ENCODE measurements at places on chromosomes 12 and 14.

GRCh38 chr14:64208261-64208660 lies 85.9 kb downstream of the ESR2 start:
- DNase-seq = no peak

- DNase-seq = no peak
Measured at GRCh38 chr12:76901628-76902380, 23.0 kb upstream of the CSRP2 start.

GRCh38 chr12:89376202-89376529 lies 23.9 kb upstream of the DUSP6 start:
- no peak for DNase-seq

GRCh38 chr14:77145975-77146740 lies 4.6 kb upstream of the ZDHHC22 start:
- no peak for DNase-seq

DNA sequence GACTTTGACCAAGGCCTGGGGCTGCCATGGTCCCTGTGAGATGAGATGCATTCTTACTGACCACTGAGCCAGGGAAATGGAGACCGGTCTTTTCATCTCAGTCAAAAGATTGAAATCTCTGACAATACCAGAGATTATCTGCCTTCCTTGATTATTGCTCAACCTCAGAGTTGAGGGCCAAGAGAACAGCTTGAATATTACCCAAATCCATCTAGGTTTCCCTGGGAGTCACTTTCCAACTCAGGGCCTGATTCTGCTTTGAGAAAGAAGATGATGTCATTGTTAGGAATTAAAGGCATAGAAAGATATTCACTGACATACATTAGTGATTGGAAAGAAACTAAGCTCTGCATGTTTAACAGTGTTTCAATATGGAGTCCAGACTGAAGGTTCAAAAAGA lies 515.9 kb upstream of the TBX3 start:
- DNase-seq = no peak

DNA sequence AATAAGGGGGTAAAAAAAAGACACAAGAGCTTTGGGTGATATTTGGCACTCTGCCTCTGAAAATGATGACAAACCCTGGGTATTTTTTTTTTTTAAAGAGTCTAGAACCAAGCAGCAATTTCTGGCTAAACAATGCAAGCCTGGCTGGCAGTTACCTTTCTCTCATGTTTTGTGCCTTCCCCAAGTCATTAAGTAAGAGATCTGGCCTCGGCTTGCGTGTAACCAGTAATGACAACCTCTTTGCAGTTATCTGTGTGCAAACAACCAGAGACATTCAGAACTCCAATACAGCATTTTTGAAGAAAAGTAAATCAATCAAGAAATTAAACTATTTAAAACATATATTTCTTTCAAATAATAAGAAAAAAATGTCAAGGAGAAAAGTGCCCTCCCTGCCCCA lies 167.5 kb downstream of the KCNC2 start:
- DNase-seq = no peak

- DNase-seq = no peak
Measured at GRCh38 chr12:65501935-65502334, 223.5 kb downstream of the MSRB3 start.

- DNase-seq = no peak
Measured at GRCh38 chr12:19927661-19928060, 440.7 kb upstream of the PDE3A start.

GRCh38 chr12:39441189-39441962 lies 1.5 kb downstream of the KIF21A start:
- no peak for DNase-seq

- no peak for DNase-seq
Measured at GRCh38 chr14:47252802-47253201, 422.6 kb downstream of the MDGA2 start.

- DNase-seq = no peak
Measured at GRCh38 chr14:88310021-88310420, 13.0 kb downstream of the KCNK10 start.

DNA sequence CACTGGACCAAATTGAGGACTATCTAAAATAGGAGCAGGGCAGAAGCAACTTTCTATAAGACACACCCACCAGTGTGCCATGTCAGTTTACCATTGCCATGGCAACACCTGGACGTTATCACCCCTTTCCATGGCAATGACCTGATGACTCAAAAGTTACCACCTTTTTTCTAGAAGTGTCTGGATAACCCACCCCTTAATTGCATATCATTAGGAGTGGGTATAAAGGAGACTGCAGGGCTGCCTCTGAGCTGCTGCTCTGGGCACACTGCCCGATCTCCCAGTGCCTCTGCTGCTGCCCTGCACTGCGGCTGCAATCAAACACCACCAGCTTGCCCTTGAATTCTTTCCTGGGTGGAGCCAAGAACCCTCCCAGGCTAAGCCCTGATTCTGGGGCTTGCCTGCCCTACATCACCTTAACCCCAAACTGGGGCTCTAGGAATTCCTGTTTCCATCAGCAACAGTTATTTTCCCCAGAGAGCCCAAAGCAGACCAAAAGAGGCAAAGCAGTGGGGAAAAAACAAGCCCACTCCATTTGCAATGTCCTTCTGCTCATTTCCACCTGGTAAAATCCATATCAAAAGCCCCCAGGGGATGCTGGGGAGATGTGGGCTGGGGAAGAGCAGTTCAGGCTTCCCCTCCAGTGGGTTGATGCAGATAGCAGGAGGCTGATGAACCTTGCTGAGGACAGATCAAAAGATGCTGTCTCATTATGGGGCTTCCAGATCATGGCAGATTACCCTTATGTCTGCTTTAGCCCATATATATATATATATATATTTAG lies 129.5 kb upstream of the NCOR2 start:
- DNase-seq = no peak

GRCh38 chr12:90924406-90924805 lies 30.6 kb downstream of the CCER1 start:
- DNase-seq = no peak

GRCh38 chr12:19234981-19235871 lies 105.7 kb downstream of the PLEKHA5 start:
- no peak for DNase-seq

DNA sequence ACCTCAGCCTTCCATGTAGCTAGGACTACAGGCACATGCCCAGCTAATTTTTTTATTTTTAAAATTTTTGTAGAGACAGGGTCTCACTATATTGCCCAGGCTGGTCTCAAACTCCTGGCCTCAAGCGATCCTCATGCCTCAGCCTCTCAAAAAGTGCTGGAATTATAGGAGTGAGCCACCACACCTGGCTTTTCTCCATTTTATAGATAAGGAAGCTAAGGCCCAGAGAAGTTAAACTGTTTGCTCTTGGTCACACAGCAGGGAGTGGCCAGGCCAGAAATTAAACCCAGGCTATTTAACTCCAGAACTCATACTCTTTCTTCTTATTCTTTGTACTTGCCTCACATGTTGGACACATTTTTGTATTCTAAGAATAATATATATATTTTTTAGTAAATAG lies 16.5 kb downstream of the UBE3B start:
- no peak for DNase-seq

- DNase-seq = no peak
Measured at GRCh38 chr12:77064896-77065360, 441 bp downstream of the E2F7 start.

- DNase-seq = no peak
Measured at GRCh38 chr14:68215629-68216028, 396.1 kb downstream of the RAD51B start.

- no peak for DNase-seq
Measured at GRCh38 chr14:64885559-64885958, 5.9 kb upstream of the SPTB start.

DNA sequence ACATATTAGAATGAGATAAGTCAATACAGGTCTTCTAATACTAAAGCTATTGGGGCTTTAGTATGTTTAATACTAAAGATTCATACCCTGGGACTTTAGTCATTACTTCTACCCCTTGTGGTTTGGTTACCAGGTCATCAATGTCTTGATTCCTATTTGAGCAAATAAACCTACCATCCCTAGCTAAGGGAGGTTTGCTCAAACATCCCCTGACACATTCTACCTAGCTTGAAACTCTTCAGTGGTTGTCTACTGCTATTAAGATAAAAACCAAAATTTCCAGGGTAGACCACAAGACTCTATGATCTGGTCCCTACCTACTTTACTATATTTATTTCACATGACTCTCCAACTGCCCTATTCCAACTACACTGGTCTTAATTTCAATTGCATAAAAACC lies 7.3 kb upstream of the C2CD5 start:
- DNase-seq = no peak

GRCh38 chr14:69152181-69152901 lies 578 bp downstream of the DCAF5 start:
- no peak for DNase-seq

DNA sequence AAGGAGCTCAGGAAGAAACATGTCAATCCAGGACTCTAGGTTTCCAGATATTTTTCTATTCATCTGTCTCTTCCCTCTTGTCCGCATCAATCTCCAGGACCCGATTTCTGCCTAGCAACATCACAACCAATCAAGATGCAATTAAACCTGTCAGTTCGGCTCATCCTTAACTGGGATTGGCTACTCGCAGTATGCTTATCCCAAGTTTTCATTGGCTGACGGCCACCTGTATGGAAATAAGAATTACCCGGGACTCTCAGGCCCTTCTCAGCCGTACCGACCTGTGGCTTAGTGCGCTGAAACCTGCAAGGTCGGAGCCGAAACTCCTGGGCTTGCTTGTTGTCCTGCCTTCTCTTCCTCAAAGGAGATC lies 20.4 kb upstream of the ATP5MC2 start:
- peak; percentile 94 for DNase-seq

GRCh38 chr14:60753264-60754119 lies 18.9 kb downstream of the MNAT1 start:
- DNase-seq = no peak

- DNase-seq = no peak
Measured at GRCh38 chr14:90669731-90670130, 146.5 kb downstream of the TTC7B start.

DNA sequence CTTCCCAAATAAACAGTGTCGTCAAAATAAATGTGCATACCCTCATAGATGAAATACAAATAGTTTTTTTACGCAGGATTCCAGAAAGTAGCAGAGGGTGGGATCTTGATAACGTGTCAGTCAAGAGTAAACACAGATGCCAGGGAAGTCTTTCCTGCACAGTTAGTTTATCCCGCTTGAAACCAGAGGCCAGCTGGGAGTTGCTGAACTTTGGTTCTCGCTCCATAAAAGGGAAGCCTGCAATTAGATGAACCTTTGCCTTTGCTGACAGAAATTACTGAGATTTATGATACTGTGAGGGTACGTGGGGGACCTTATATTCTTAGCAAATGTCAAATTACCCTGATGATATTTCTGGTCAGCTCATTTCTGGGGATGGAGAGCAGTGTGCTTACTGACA lies 18.9 kb downstream of the FAR2 start:
- DNase-seq = no peak

GRCh38 chr12:68207276-68207675 lies 18.3 kb downstream of the IL26 start:
- DNase-seq = peak; percentile 93

DNA sequence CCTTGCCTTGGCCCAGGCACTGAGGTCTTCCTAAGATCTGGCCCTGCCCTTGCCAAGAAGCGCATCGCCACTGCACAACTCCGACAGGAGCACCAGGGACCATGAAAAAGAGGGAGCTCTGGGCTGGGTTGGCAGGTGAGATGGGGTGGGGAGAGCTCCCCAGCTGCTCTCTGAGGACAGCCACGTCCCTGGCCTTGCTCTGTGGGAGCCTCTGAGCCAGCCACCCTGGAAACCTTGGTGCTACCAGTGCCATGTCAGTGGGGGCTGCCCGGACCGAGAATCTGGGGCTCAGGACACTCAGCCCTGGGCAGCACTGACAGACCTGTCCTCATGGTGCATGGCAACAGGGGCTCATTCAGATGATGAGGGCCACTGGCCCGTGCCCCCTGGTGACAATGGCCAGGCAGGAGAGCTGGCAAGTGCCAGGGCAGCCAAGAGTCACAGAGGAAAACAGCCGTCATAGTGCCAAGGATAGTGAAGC lies 134.8 kb downstream of the ZFP36L1 start:
- DNase-seq = no peak

DNA sequence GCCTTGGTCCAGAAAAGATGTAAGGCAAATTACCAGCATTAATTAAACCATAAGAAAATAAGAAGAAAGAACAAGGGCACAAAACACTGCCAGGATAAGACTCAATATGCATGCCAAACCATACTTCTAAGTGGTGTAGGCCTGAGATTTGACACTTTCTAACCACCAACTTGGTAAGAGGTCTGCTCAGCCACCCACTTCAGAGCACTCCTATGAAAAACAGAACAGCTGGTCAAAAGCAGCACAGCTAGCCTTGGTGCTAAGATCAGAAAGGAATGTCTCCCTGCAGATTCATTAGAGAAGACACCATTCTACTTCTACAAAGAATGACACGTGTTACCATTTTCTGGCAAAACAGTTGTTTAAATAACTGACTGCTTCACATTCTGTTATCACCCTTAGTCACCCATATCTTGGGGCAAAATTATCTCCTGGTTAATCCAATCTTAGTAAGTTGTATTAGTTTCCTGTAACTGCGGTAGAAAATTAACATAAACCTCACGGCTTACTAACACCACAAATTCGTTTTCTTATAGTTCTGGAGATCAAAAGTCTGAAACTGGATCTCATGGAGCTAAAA lies 13.2 kb downstream of the RPS6KA5 start:
- no peak for DNase-seq

GRCh38 chr12:86729739-86730138 lies 473.5 kb upstream of the MGAT4C start:
- no peak for DNase-seq

DNA sequence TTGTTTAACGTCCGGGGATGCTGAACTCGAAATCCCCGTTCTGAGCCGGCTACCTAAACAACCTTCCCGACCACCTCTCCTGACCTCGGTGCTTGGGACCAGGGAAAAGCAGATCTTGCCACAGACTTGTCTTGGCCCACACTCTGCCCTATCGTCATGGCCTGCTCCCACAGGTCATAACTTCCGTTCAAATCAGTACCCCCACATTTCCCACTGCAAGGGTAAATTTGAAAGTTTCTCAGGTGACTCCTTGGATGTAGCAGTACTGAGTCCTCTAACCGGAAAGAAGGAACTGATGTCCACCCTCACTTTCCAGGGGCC lies 612 bp upstream of the RBM23 start:
- no peak for DNase-seq

DNA sequence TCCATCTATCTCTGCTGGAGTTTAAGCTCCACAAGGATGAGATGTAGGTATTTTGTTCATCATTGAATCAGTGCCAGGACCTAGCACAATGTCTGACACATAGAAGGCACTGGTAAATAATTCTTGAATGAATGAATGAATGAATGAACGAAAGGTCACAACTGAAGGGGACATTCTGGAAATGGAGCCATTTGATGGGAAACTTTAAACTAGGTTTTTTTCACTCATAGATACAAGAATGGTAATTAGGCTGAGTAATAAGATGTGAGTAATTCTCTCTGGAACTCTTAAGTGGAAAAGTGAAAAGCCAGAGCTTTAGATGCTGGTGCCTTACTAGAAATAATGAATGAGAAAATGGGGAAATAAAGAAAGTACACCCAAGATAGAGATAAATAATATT lies 44.3 kb downstream of the SCN8A start:
- no peak for DNase-seq

All from NCI-H1436 (cell line).